Activated CD8-positive, alpha-beta T cell treated with anti-CD3 and anti-CD28 coated beads for 36 hours (primary cell): ENCODE measurements at places on chromosomes 4 and X. TPM values are rescaled to one million over a fixed set of nuclear protein-coding genes. Genes with fewer than 3 reads are reported as not detected.

The FRG2 gene
- total RNA-seq, result not detected

- DNase-seq, result no peak
Measured at GRCh38 chr4:56931924-56932323, 24.2 kb downstream of the REST start.

DNA sequence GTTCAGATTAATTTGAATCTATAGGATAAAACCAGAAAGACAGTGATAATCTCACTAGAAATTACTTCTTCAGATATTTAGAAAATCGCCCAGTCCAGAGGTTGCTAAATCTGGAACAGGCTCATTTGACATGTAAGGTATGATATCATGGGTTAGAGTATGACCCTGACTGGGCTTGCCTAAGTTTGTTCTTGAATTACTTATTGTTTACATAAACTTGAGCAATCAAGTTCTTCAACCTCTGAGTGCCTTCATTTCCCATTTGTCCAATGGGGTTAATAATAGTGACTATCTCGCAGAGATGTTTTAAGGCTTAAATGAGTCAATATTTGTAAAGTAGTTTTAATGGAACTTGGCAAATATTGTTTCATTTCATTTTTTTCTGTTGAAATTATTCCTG lies 1947.6 kb upstream of the IGFBP7 start:
- no peak for DNase-seq

DNA sequence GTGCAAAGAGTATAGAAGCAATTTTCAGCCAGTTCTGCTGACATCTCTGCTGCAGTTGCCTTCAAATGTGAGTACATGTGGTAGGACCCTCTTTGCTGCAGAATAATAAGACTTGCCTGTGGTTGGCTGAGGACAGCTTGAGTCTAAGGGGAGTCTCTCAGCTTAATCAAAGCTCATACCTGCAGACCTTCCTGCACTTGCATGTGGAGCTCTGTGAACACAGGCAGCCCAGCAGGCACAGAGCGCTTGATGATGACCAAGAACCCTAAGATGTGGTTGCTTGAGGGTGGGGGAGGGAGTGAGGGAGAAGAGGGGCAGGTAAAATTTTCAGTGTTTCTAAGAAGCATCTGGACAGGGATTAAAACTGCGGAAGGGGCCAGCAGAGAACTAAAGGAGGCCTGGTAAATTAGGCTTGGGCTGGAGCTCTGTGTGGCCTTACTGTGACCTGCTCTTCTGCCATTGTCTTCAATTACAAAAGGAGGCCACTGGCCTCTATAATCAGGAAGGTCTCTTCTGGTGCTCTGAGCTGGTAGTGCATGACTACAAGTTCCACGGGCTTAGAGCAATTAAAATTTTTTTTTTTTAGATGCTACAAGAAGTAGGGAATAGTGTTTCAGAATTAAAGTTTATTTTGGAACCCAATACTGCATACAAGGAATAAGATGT lies 59.9 kb upstream of the CHRNA9 start:
- no peak for DNase-seq

- no peak for DNase-seq
Measured at GRCh38 chrX:153450949-153451277, 5.1 kb upstream of the TREX2 start.
